Esophagus mucosa (tissue), 1 donor: ENCODE measurements at places on chromosomes 1 and 21.

- no peak for ATAC-seq
These were observed 183.0 kb downstream of the BARHL2 start for GRCh38 chr1:90534116-90534515.

DNA sequence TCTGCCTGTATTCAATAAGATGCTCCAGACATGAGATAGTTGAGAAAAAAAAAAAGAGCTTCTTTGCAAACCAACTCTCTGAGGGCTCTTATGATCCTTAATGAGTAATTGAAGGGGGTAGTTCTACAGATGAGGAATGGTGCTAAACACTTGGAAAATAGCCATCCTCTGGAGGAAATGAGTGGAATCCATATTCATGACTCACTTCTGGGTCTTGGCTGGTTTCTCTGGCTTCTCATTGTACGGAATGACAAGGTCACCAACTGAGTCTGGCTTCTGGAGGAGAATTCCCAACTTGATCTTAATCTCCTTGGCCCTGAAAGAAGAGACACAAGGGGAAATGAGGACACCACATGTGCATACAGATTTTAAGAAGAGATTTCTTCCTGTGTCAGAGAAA lies 34.7 kb downstream of the RGS5 start:
- no peak for ATAC-seq

GRCh38 chr1:116667078-116667574 lies 407 bp downstream of the IGSF3 start:
- peak; percentile 6 for ATAC-seq

- no peak for ATAC-seq
These were observed 31.5 kb upstream of the C1orf198 start for GRCh38 chr1:230899841-230900251.

DNA sequence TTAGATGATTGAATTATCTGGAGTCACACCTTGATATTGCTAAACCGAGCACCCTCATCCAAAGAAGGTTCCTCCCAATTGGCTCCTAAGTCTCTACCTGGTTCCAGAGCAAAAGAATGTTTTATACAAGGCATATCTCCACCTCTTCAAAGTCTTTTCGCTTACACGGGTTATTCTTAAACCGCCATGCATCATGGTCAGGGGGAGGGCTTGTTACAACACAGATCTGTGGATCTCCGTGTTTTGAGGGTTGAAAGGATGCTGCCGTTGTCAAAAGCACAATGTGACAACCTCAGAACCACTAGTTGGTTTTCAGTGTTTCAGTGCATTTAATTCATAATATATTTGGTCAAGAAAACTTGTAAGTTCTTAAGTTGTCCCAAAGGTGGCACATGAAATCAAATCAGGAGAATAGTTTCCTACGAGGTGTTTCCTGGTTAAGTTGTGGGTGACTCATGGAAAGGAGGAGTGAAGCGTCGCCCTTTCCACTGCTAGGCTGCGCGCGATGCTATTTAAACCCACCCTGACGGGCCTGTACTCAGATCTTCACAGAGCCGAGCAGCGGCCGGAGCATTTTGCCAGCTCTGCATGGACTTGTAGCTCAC lies 1531.6 kb upstream of the TPTE start:
- ATAC-seq, result peak; percentile 39

GRCh38 chr1:223707256-223708000 lies 4.9 kb upstream of the CAPN2 start:
- peak; percentile 87 for ATAC-seq
